Suprapubic skin (tissue), 4 donors: ENCODE measurements at places on chromosomes 11 and 22. TPM values are rescaled to one million over a fixed set of nuclear protein-coding genes. Genes with fewer than 3 reads are reported as not detected.

GRCh38 chr22:26431261-26431995 lies 2.4 kb downstream of the ASPHD2 start:
- H3K27ac ChIP-seq: no peak overlapping the region
- no peaks in the 10 kb centered on the region for H3K27me3 ChIP-seq
- no peaks in the 10 kb centered on the region for H3K36me3 ChIP-seq
- H3K4me3 ChIP-seq: no peak overlapping the region
- no peak for DNase-seq
- H3K4me1 ChIP-seq: peaks cover 15% of the 10 kb centered on the region

The MMP1 gene
- total RNA-seq: not detected

- H3K27ac ChIP-seq: no peak overlapping the region
- DNase-seq: no peak
- no peaks in the 10 kb centered on the region for H3K4me1 ChIP-seq
- H3K27me3 ChIP-seq: peaks cover 11% of the 10 kb centered on the region
- H3K4me3 ChIP-seq: no peak overlapping the region
- no peaks in the 10 kb centered on the region for H3K36me3 ChIP-seq
Measured at GRCh38 chr11:70680781-70681281, 282.5 kb downstream of the CTTN start.

- H3K4me3 ChIP-seq: no peak overlapping the region
- peaks cover 12% of the 10 kb centered on the region for H3K4me1 ChIP-seq
Measured at GRCh38 chr11:86632499-86633269, 39.7 kb downstream of the ME3 start.

The MN1 gene
- 6.5 TPM for total RNA-seq

DNA sequence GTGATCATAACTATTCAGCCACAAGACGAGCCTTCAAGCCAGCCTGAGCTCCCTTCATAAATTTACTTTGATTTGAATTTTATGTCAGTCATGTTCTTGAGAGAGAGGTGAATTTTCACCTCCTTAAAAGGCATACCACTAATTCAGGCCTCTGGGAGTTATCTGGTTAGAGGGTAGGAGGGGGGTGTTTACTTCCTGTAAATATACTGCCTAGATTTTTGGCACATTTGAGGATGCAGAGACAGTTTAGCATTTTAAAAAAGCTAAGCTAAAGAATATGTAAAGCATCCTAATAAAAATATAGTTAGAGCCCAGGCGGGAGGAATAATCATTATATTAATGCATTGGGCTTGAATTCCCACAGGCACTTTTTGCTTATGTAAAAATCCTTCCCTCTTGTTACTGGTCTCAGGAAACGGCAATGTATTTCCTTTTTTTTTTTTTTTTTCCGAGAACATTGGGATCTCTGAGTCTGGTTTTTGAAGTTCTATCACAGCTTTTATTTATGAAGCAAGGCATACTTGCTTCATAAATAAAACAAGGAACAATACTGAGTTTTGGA lies 116.5 kb downstream of the CSNK2A3 start:
- H3K36me3 ChIP-seq: no peaks in the 10 kb centered on the region
- no peak overlapping the region for H3K27ac ChIP-seq
- peaks cover 4% of the 10 kb centered on the region for H3K4me1 ChIP-seq
- no peak overlapping the region for H3K4me3 ChIP-seq
- H3K27me3 ChIP-seq: no peaks in the 10 kb centered on the region

GRCh38 chr22:36745301-36745995 lies 30.5 kb downstream of the IFT27 start:
- no peak overlapping the region for H3K27ac ChIP-seq
- H3K27me3 ChIP-seq: peaks cover 32% of the 10 kb centered on the region
- H3K4me3 ChIP-seq: no peak overlapping the region
- DNase-seq: peak; percentile 43
- H3K36me3 ChIP-seq: no peaks in the 10 kb centered on the region

GRCh38 chr11:43138621-43139140 lies 173.1 kb upstream of the API5 start:
- no peak overlapping the region for H3K27ac ChIP-seq
- H3K36me3 ChIP-seq: no peaks in the 10 kb centered on the region
- H3K27me3 ChIP-seq: no peaks in the 10 kb centered on the region
- no peaks in the 10 kb centered on the region for H3K4me1 ChIP-seq
- H3K4me3 ChIP-seq: no peak overlapping the region
- no peak for DNase-seq

- no peaks in the 10 kb centered on the region for H3K36me3 ChIP-seq
- H3K4me3 ChIP-seq: no peak overlapping the region
- peak overlapping the region; percentile 23 for H3K27ac ChIP-seq
- no peak for DNase-seq
Measured at GRCh38 chr11:96161307-96162089, 181.5 kb downstream of the MAML2 start.

The OR2D2 gene
- total RNA-seq: 0.76 TPM
